ENCODE measurements at places on chromosomes 12 and 14. TPM values are rescaled to one million over a fixed set of nuclear protein-coding genes. Genes with fewer than 3 reads are reported as not detected.

Gene VRTN
- not detected for polyA plus RNA-seq

Gene ATP2B1
- polyA plus RNA-seq: 95.3 TPM

Gene RAD9B
- polyA plus RNA-seq: 1.5 TPM

Gene ESR2
- 2.5 TPM for polyA plus RNA-seq

Gene C12orf56
- 0.31 TPM for polyA plus RNA-seq

Gene MRPL42
- polyA plus RNA-seq: 57.4 TPM

Gene SMIM41
- 6.9 TPM for polyA plus RNA-seq

Gene LRP1-AS
- polyA plus RNA-seq: 0.64 TPM

Gene CRACR2A
- polyA plus RNA-seq: 3.3 TPM

GRCh38 chr14:75183225-75183624, 6.8 kb upstream of the TMED10 start:
- DNase-seq: no peak

DNA sequence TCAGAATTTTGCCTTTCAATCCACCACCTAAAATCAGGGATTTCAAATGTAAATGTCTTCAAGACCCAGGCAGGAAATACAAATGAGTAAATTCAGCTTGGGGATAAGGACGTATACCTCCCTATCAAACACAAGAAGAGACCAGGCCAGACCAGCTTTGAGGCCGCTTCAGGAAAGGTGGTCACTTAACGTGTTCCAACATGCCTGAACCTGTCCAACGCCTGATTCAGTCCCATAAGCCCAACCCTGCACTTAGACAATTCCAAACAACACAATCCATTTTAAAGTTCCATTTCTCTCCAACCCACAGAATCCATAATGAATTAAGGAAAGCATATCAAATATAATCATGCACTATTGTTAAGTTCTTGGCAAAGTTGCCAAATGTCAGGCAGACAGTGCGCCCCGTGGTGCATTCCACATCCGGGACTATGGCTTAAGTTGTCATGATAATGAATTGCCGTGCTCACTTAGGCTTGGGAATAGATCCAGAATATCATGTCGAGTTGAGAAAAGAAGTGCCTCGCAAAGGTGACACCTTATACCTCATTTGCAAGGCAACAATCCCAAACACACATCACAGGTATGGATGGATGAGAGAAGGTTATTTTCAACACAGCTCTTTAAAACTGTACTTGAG, 35.5 kb downstream of the CCDC60 start:
- DNase-seq: no peak

- DNase-seq: no peak
These were observed 74.8 kb upstream of the TCL1B start for GRCh38 chr14:95611293-95611880.

DNA sequence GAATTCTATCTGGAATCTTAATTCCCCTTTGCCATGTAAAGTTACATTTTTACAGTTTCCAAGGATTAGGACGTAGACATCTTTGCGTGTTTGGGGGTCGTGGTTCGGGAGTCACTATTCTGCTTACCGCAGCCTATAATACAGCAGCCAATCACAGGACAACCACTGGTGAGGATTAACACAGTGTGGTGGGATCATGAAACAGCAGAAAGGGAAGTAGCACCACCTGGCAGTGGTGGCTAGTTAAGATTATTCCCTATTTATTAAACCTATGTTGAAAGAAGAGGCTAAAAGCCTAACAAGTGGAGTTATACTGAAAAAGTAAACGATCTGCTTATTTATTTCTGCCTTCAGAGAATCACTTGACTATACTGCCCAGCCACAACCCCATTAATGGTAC, 71.7 kb downstream of the IPO8 start:
- DNase-seq: no peak

- no peak for DNase-seq
These were observed 136.5 kb downstream of the FBXL14 start for GRCh38 chr12:1457901-1458300.

DNA sequence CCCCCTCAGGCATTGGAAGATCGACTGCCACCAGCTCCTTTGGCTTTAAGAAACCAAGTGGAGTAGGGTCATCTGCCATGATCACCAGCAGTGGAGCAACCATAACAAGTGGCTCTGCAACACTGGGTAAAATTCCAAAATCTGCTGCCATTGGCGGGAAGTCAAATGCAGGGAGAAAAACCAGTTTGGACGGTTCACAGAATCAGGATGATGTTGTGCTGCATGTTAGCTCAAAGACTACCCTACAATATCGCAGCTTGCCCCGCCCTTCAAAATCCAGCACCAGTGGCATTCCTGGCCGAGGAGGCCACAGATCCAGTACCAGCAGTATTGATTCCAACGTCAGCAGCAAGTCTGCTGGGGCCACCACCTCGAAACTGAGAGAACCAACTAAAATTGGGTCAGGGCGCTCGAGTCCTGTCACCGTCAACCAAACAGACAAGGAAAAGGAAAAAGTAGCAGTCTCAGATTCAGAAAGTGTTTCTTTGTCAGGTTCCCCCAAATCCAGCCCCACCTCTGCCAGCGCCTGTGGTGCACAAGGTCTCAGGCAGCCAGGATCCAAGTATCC, 288.7 kb downstream of the NAV3 start:
- DNase-seq: no peak

DNA sequence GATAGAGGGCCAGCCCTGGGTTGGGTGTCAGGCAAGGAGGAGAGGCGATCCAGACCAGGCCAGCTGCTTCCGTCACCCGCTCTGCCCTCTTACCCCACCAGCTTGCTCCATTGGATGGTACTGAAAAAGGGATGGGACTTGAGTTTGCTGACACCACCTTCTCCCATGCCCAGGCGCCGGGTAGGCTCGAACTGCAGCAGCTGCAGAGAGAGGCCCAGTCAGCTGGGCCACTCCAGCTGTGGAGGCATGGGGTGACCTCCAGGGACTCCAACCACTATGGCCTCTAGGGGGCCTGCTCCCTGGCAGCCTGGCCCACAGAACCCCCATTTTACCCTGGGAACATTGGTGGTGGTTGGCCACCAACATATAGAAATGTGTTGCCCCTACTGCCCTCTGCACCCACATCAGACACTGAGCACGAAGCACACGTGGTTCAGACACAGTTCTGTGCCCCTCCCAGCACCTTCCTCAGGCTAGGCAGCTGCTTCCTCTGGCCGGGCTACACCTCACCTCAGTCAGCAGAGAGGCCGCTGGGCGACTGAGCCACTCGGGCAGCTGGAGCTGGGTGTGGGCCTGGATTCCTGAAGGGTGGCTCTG, 16.0 kb downstream of the RPS6KL1 start:
- DNase-seq: no peak

DNA sequence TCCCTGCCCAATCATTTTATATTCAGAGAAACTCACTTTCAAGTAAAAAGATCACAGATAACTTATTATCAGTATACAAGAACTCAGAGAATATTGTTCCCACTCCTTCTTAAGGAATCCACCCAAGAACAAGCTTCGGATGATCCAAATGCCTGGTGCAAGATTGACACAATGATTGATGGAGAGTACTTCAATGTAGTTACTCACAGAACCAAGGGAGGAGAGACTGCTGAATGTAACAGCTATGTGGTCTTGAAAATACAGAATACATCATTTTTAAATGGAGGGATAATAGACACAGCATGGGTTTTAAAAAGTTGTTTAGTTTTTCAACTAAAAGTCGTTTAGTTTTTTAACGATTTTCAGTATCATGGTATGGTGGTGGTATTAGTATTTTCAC, 38.4 kb upstream of the SELPLG start:
- DNase-seq: no peak

DNA sequence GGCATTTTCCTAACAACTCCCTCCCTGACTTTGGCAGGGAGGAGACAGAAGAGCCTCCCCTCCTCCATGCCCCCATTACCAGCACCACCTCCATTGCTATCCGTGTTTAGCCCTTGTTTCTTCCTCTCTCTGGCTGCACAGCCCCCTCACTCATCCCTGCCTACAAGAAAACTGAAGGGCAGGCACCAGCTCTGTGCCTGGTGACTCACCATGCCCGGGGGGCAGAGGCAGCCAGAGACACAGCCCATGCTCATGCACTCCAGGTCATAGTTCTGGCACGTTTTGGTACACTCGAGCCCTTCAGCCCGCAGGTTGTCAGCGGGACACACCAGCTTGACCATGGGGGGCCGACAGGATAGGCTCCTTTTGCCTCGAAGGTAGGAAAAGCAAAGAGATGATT, 80.4 kb downstream of the VWF start:
- DNase-seq: no peak

DNA sequence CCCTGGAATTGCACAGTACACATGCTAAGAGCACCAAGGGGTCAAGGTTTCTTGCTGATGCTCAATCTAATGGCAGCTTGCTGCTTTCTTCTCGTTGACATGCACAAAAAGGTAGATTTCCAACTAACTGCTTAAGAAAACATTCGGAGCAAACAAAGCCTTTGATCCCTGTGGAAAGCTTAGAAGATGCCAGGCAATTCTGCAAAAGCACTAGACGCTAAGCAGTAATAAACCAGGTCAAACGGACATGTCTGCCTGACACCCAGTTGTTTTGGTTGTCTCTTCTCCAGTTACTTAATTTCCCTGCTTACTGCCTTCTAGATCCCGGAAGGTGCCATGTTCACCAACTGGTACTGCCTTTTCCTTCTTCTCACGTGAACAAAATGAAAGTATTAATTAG, 100.5 kb upstream of the TMCC3 start:
- no peak for DNase-seq

DNA sequence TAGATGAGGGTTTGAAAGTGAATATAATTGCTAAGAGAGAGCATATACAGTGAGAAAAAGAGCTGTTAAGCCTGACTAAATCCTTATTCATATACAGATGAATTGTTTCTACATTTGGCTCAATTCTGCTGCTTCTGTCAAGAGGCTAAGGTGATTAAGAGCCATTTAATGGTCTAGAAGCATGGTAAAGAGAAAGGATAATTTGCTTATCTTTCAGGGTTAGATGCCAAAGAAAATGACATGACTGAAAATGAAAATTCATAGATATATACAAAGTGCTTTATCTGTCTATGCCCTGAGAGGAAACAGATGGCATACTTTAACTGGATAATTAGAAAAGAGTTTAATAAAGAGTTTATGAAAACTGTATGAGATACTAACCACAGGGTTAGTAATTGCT, 834.9 kb downstream of the SLC6A15 start:
- DNase-seq: no peak

GRCh38 chr12:48988030-48988649, 10.0 kb downstream of the WNT1 start:
- DNase-seq: no peak

- peak; percentile 68 for DNase-seq
These were observed 67.8 kb upstream of the CAPRIN2 start for GRCh38 chr12:30822385-30823155.

DNA sequence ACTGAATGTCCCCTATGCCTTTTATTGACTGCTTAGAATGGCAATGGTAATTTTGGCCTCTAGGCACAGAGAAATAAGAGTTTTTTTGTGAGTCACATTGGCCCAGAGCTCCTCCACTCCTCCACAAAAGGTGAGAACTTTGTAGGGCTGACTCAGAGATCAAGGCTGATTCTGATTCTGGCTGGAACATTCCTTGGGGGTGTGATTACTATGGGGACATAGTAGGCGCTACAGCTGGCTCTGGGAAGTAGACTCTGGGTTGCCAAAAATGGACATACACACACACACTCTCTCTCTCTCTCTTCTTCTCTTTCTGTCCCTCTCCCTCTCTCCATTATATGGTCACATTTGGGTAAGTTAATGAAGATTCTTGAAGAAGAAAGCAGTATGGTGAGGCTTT, 174.6 kb upstream of the DDHD1 start:
- no peak for DNase-seq

DNA sequence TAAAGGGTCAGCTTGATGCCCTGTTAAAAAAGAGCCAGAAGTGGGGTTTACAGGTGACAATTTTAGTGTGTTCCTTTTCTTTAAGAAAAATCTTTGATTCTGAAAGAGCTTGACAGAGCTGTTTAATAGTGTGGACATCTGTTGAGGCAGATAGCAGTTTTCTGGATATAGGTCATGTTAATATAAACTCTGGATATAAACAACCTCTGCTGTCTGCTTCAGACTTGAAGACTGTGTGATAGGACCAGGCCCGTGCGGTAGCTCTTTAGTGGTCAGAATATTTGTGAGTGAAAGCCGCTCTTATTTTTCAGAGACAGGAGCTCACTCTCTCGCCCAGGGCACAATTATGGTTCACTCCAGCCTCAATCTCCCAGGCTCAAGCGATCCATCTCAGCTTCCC, 439.9 kb upstream of the RGS6 start:
- no peak for DNase-seq

DNA sequence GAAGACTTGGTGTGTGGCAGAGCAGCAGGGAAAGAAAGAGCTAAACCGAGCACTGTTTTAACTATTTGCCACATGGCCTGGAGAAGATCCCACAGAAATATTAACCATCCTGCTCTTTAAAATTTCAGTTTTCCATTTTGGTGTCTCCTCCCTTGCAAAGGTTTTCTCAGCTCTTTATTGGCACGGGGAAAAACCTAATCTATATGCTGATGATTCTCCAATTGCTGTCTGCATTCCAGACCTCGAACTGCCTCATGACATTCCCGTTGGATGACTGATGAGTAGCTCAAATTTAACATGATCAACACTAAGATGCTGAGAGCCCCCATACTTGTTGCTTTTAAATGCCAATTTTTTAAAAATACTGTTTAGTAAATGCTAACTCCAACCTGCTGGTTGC, 115.0 kb downstream of the EMP1 start:
- no peak for DNase-seq

DNA sequence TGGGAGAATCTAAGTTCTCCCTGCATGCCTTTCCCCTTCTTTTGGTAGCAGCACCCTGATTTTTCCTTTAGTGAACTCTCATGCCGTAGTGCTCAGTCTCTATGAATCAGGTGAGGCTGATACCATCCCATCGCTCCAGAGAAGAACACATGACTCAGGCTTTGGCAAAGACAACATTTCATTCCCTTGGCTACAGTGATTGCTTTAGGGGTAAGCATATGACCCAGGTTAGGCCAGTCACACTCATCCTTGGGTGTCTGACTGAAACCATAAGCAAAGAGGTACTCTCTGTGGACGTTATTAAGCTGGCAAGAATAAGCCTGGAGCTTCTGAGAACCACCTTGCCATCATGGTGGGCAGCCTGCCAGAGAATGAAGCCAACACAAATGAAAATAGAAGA, 141.8 kb downstream of the MYRFL start:
- DNase-seq: no peak

- DNase-seq: no peak
These were observed 149.0 kb upstream of the PWP1 start for GRCh38 chr12:107536613-107537012.
